ENCODE measurements at places on chromosomes 16 and 17.

DNA sequence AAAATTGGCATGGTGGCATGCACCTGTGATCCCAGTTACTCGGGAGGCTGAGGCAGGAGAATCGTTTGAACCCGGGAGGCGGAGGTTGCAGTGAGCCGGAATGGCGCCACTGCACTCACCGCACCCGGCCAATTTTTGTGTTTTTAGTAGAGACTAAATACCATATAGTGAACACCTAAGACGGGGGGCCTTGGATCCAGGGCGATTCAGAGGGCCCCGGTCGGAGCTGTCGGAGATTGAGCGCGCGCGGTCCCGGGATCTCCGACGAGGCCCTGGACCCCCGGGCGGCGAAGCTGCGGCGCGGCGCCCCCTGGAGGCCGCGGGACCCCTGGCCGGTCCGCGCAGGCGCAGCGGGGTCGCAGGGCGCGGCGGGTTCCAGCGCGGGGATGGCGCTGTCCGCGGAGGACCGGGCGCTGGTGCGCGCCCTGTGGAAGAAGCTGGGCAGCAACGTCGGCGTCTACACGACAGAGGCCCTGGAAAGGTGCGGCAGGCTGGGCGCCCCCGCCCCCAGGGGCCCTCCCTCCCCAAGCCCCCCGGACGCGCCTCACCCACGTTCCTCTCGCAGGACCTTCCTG, at the start of gene HBQ1:
TSS of gene HBQ1 (plus strand) at position 359 of the 575 bp plus-strand sequence. CDS start at position 387, 28 bp downstream.
- DNase-seq = no peak

DNA sequence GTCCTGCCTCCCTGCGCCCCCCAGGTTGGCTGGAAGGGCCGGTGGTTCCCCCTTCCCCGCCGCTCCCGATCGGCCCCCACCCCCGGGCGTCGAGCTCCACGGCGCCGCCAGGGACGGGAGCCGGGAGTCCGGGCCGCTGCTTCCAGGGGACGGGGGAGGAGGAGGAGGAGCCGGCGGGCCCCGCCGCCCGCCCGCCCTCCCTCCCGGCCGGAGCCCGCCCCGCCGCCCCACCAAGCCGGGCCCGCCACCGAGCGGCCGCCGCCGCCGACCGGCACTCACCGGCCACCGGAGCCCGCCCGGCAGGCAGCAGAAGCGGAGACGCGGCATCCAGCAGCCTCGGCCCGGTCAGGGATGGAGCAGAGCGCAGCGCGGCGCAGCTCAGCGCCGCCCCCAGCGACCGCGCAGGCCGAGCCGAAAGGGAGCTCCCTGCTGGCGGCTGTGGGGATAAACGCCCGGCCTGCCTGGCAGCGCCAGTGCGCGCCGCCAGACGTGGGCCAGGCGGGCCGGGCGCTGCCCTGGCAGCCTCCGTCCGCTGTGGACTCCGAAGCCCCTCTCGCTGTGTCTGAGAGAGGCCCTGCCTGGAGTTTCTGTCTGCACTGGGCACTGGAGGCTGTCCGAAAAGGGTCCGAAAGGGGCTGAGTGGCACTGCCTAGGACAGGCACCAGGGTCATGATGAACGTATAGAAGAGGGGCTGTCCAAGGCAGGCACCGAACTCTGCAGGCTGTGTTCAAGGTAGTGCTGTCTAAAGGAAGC, at the start of gene MYO18A:
TSS of gene MYO18A (minus strand) at position 365 of the 754 bp plus-strand sequence. CDS start 13,458 bp downstream, outside the sequence.
- peak; percentile 71 for DNase-seq

DNA sequence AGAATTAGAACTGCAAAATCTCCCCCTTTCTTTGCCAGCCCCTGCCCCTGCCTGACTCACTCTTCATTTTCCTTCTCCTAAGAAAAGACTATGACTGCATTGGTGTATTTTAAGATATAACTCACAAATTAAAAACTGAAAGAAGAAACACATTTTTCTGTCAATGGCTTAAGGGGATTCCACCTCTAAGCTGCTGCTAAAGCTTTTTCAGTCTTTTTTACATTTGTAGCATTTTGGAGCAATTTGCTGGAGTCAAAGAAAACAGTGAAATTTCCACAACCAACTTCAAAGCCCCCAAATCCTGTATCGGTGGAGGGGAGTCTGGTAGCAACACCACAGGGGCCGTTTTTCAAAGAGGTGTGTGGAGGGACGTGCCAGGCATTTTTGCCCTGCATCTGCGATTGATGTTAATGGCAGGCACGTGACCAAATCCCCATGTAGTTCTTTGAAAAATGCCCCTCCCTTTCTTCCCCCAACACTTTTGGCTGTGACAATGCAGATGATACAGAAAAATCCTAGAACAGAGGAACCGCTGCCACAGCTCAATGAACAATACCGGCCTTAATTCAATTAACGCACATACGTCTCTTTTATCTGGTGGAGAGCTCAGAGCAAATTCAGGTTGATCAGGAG, 28.5 kb downstream of the MAF start:
- no peak for DNase-seq

GRCh38 chr17:78284146-78284545, 52.7 kb downstream of the TMEM235 start:
- DNase-seq = no peak

DNA sequence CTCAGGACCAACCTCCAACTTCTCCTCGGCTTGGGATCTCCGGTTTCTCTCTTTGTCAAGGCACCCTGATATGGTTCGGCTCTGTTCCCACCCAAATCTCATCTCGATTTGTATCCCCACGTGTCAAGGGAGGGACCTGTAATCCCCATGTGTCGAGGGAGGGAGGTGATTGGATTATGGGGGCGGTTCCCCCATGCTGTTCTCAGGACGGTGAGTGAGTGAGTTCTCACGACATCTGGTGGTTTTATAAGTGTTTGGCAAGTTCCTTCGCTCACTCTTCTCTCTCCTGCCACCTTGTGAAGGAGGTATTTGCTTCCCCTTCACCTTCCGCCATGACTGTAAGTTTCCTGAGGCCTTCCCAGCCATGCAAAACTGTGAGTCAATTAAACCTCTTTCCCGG, 117.9 kb downstream of the SEC14L1 start:
- no peak for DNase-seq

- DNase-seq = no peak
Observed at GRCh38 chr17:80786470-80786869, 205.2 kb upstream of the CHMP6 start.

GRCh38 chr17:39107973-39108372, 43.5 kb downstream of the PLXDC1 start:
- no peak for DNase-seq

DNA sequence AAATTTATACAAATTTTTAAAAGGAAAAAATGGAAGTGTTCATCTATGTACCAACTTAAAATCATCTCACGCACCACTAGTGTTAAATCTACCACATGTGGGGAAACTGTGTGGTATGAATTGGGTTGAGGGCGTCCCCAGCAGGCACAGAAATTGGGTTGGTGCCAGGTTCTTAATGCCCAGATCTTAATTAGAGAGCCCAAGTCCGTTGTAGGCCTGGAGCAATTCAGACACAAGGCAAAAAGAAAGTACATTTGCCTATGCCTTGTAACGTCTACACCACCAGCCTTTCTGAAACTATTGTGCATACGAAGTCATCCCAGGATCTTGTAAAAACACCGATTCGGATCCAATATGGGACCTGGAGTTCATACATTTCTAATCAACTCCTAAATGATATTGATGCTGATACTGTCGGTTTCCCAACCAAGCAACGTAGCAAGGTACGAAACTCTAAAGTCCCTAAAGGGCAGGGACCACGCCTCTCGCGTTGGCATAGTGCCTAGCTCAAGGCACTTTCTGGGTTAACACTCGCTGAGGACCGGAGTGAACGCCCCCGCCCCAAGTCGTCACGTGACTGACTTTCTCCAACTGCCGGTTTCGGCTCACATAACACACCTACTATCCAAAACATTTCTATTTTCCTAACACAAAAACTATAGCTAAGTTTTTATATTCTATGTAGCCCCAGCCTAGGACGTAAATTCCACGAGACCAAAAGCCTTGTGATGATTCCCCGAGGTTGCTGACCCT, 945 bp upstream of the UQCRC2 start:
- DNase-seq = peak; percentile 70

GRCh38 chr17:30339086-30339485, 5.2 kb upstream of the TMIGD1 start:
- no peak for DNase-seq

DNA sequence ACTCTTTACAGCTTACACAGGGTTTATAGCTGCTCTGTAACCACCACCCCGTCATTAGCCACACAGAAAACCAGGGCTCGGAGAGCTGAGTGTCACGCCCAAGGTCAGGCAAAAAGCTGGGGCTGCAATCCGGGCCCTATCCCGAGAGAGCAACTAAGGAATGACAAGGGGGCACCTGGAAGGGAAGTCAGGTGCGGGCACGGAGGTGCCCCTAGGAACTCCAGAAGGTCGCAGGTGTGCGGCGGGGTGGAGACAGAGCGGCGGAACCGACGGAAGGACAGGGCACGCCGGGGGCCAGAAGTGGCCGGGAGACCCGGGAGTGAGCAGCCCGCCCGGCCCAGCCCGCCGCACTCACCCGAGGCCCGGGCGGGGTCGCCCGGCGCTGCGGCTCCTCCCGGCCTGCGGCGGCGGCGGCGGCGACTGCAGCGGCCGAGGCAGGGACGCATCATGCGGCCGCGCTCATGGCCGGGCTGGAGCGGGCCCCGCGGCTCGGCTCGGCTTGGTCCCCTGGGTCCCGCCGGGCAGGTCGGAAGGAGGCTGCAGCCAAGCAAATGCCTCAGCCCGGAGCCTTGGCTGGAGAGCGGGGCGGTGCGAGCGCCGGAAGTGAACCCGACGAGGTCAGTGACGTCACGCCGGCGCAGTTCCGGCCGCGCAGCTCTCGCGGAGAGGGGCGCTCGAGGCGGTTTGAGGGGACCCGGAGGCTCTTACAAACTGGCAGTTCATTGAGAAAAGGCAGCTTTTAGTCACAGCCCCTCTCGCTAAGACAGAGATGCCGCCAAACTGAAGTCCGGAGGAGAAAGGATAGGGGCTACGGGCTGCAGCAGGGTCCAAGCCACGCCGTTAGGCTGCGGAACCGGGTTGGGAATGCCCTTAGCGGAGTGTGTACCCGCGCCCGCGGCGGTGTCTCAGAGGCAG, at the start of gene ZDHHC7:
TSS of gene ZDHHC7 (minus strand) at position 605 of the 915 bp plus-strand sequence. CDS start 20,917 bp downstream, outside the sequence.
- DNase-seq = peak; percentile 84

GRCh38 chr17:69722518-69722917, 308.0 kb downstream of the MAP2K6 start:
- DNase-seq = no peak

DNA sequence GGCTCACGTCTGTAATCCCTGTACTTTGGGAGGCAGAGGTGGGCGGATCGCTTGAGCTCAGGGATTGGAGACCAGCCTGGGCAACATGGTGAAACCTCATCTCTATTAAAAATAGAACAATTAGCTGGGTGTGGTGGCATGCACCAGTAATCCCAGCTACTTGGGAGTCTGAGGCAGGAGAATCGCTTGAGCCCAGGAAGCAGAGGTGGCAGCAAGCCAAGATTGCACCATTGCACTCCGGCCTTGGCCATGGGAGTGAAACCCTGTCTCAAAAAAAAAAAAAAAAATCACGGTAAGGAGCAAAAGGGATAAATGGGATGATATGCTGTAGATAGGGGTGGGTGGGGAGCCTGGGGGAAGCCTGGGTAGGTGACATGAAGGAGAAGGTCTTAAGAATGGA, 20.4 kb upstream of the TMEM98 start:
- DNase-seq = no peak

DNA sequence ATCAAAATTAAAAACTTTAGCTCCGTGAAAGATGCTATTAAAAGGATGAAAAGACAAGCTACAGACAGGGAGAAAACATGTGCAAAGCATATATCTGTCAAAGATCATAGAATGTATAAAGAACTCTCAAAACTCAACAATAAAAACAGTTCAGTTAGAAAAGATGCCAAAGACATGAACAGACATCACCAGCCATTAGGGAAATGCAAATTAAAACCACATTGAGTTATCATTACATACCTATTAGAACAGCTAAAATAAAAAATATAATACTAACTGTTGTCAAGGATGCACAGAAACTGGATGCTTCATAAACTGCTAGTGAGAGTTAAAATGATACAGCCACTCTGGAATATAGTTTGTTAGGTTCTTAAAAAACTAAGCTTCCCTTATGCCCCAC, 58.8 kb downstream of the NFATC3 start:
- DNase-seq = no peak

GRCh38 chr17:13825526-13826040, 223.9 kb upstream of the HS3ST3A1 start:
- no peak for DNase-seq

- no peak for DNase-seq
Observed at GRCh38 chr16:23694644-23695373, 16.1 kb downstream of the PLK1 start.

Measured in caudate nucleus (tissue), 63 donors.